T1000 (cell line): ENCODE measurements at places on chromosomes 4 and X.

DNA sequence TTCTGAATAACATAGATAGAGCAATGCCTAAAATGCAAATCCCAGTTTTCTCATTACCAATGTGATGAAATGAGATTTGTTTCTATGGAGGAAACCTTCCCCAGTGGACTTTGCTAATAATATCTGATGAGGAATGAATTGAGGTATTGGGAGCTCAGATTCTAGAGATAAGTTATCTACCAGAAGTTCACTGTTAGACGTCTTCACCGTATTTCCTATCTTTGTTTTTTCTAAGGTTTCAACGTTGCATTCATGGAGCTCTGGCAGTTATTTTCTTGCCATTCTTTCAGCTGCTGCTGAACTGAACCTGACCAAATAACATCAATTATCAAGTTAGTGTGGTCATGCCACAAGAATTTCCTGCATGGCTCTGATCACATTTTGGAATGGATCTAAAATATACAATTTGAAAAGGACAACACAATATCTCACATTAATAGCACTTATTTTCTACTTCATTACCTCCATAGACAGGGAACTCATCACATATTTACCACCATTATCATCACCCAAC lies 511.8 kb upstream of the LCORL start:
- no peak for DNase-seq

GRCh38 chr4:7868892-7869471 lies 70.7 kb downstream of the AFAP1 start:
- no peak for DNase-seq

- DNase-seq, result no peak
These were observed 30.7 kb downstream of the MOSPD2 start for GRCh38 chrX:14903891-14904290.

- DNase-seq, result no peak
These were observed 684.5 kb downstream of the GRID2 start for GRCh38 chr4:92988301-92988700.

DNA sequence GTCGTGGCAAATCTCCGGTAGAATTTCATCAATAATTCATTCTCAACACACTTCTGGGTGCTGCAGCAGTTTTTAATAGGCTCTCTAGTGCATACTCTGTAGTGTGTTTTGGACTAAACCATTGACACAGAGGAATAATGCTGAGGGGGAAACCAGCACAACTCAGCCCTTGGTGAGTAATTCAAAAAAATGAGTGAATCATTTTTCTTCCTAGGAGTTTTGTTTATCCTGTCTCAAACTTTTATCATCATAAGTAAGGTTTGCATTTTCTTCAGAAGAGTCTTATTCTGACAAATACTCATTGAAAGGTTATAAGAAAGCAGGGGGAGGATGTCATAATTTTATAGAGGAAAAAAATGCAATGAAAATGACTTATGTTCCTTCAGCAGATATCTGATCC lies 2542.7 kb downstream of the PCDH7 start:
- DNase-seq, result no peak

- no peak for DNase-seq
These were observed 139.3 kb downstream of the MID1IP1 start for GRCh38 chrX:38940547-38940946.

- DNase-seq, result no peak
These were observed 31.8 kb downstream of the CPLX1 start for GRCh38 chr4:793941-794621.

GRCh38 chrX:41108007-41108406 lies 22.8 kb downstream of the USP9X start:
- DNase-seq, result no peak

DNA sequence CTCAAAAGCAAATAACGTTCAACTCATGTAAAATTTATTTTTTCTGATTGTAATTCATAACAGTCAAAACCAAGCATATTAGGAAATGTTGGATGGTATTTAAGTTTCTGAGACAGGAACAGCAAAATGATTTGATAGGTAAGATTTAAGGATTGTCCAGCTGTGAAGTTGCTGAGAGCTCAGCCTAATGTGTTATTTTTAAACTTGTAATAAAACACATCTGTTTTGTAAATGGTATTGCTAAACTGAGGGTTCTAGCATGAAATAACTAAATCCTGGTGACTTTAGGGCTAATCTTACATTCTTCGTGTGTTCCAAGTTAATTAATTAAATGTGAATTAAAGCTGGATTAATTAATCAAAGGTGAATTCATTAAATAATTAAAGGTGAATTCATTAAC lies 13.3 kb downstream of the TLR10 start:
- no peak for DNase-seq

DNA sequence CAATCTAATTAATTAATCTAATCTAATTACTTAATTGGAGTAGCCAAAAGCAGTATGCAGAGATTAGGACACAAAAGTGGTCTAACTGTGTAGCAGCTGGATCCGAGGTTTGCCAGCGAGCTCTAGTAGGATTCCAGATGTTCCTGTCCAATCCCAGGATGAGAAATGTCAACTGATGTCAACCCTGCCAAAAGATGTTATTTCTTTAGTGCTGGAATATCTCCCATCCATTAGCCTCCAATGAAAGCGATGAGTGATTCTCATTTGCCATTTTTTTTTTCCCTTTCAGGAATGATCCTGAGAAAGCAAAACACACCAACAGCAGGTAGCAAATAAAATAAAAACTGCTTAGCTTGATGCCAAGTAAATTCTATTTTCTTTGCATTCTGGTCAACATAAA lies 372.9 kb downstream of the STIM2 start:
- DNase-seq, result no peak

GRCh38 chrX:150365051-150365989 lies 2.2 kb downstream of the MAMLD1 start:
- DNase-seq, result peak; percentile 34

DNA sequence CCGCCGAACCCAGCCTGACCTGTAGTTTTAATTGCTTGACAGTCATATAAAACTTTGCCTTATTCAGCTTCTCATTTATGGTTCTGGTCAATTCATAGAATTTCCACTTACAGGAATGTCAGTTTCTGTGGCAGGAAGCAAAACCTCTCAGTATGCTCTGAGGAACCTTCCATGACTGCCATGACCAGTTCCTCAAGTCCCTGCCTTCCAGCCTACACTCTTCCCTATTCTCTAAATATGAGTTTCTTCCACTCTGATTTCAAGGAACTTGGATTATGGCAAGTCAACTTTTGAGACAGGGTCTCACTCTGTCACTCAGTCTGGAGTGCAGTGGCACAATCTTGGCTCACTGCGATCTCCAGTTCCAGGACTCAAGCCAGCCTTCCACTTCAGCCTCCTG lies 26.0 kb upstream of the NSUN7 start:
- no peak for DNase-seq

DNA sequence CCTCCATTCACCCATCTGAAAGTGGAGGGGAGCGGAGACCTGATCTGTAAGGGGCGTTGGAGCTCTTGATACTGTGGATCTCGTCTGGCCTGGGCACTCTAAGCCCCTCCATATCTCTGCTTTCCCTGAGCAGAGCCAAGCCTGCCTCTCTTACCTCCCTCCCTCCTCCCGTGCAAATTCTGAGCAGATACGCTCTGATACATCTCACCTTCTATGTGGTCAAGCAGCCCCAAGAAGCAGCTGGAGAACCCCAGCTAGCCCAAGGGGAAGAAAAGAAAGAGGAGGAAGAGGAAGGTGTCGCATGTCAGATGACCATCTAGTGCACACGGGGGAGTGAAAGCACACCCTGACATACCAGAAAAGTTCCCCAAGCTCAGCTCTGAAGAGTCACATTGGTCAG lies 1.9 kb upstream of the DGAT2L6 start:
- DNase-seq, result no peak

GRCh38 chr4:106764774-106765173 lies 271.3 kb downstream of the DKK2 start:
- no peak for DNase-seq

- no peak for DNase-seq
These were observed 6.3 kb downstream of the FNIP2 start for GRCh38 chr4:158775091-158775651.
